ENCODE measurements at places on chromosomes 2 and 18. TPM values are rescaled to one million over a fixed set of nuclear protein-coding genes. Genes with fewer than 3 reads are reported as not detected.

CHMP3 gene
- total RNA-seq = 177 TPM

- no peak for DNase-seq
Observed at GRCh38 chr18:22983175-22983574, 50.0 kb downstream of the RBBP8 start.

DNA sequence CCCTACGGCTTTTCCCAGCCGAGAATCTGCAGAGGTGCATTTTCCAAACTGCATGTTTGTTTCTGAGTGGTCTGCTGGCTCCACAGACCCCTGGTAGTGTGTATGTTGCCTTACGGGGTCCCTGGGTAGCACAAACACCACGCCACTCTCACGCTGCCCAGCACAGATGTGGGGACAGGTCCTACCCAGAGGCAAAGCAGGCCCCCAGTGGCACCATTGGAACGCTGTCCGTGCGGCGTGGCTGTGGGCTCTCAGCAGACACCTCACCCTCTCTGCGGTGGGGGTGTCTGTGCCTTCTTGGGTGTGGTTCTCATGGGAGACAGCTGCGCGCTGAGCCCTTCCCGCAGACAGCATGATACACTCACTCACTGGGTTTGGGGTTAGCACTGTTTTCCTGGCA lies 137.4 kb downstream of the NFATC1 start:
- no peak for DNase-seq

PPP1R1C gene
- total RNA-seq = 2.5 TPM

ASXL3 gene
- 0.50 TPM for total RNA-seq

TGFA gene
- 59.2 TPM for total RNA-seq

GRCh38 chr2:127139766-127140165 lies 32.8 kb upstream of the BIN1 start:
- peak; percentile 47 for DNase-seq

GRCh38 chr18:74569401-74569800 lies 28.3 kb upstream of the ZNF407 start:
- DNase-seq = no peak

DNA sequence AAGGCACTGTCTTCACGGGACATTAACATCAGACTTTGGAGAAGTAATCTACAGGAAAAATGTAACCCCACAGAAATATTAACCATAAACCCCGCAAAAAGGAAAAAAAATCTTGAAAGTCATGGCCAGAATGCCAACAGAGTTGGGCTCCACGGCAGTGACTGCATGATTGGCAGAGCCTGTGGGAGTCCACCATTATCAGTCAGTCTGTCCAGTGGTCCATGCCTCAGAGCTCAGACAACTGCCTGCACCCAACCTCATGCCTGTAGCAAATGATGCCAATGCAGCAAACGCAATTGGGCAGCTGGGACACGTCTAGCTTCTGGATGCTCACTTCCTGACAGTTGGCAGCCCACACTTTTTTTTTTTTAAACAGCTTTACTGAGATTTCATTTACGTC lies 5.1 kb upstream of the PPIG start:
- no peak for DNase-seq

TUBA3E gene
- not detected for total RNA-seq

DNA sequence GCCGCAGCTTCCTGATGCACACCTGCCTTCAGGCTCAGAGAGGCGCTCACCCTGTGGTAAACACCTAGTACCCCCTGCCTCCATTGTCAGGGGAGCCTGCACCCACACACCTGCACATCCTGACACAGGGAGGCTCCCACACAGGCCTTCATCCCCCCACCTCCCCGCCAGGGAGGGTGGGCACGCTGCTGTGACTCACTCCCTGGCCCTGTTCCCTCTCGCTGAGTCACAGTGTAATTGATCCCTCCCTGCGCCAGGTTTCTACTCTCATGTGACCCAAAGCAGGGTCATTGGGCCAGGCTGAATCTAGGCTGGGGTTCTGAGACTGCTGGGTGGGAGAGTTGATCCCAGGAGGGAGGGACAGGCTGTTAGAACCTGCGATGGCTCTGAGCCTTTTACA lies 8.5 kb upstream of the CELF4 start:
- peak; percentile 9 for DNase-seq

- DNase-seq = no peak
Observed at GRCh38 chr2:84800194-84800805, 80.6 kb downstream of the TRABD2A start.

GRCh38 chr2:172095146-172095904 lies 7.4 kb downstream of the DLX2 start:
- peak; percentile 88 for DNase-seq

- DNase-seq = no peak
Observed at GRCh38 chr2:102485147-102485785, 12.2 kb downstream of the SLC9A4 start.
